ENCODE measurements at places on chromosomes 5 and 9.

DNA sequence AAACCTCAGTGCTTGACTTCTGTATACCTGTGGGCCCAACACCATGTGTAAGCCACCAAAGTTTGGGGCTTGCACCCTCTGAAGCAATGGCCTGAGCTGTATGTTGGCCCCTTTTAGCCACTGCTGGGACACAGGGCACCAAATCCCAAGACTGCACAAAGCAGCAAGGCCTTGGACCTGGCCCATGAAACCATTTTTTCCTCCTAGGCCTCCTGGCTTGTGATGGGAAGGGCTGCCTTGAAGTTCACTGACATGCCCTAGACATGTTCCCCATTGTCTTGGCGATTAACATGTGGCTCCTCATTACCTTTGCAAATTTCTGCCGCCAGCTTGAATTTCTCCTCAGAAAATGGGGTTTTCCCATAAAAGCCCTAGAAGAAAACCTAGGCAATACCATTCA is 345.5 kb downstream of the MLLT3 start:
- no peak for DNase-seq

DNA sequence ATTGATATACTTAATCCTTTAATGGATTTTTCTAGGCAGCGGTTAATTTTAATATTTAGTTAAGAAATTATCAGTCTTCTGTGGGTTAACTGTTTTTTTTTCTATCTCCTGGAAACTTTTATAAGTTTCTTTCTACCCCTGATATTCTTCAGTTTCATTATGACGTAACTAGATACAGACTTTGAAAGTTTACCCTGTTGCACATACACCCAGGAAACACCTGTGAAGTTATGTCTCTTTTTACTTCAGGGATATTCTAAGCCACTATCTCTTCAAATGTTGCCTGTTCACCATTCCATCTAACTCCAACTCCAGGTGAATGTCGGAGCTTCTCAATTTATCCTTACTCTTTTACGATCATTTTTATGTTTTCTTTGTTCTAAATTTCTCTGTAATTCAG is 329.0 kb downstream of the ICE1 start:
- DNase-seq, result no peak

DNA sequence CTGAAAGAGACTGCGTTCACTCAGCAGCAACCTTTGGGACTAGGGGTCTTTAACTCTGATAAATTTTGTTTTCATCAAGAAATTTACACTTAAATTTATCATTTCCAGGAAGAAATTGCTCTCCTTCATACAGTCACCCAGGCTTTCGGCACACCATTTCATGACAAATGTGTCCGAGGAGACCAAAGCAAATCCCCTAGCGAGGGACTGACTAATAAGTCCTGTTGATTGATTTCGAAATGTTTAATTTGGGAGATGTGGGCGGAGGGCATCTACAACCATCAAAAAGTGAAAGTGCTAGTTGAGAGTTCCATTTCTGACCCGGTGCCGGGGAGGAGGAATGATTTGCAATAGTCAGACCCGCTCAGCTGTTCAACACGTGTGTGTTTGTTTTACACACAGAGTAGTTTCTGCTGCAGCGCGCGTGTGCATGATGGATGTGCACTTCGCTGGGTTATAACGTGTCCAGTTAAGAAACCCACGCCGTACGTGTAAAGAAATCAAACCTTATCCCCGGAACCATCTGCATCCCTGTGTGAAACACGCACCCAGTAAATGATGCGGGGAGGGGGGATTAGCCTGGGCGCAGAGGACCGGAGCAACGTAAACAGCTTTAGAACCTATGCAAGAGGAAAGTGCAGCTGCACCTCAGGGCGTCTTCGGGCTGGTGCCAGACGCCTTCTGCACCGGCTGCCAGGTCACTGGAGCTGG is 845 bp upstream of the NR4A3 start:
- DNase-seq, result peak; percentile 88

DNA sequence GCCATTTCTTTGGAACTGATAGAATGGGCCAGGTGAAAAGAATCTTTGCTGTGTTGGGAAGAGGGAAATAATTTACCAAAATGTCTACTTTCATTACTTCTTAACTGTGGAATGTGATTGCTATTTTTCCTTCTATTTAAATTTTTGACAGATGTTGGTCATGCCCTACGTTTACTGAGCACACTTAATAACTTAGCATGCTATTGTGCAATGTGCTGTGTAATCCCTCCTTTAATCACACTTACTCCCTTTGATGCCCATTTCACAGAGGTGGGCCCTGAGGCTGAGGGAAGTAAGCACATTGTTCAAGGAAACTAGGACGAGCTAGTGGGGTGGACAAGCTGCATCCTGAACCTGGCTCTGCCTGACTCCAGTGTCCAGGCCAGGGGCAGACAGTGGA is 47.8 kb upstream of the INSYN2B start:
- DNase-seq, result no peak

DNA sequence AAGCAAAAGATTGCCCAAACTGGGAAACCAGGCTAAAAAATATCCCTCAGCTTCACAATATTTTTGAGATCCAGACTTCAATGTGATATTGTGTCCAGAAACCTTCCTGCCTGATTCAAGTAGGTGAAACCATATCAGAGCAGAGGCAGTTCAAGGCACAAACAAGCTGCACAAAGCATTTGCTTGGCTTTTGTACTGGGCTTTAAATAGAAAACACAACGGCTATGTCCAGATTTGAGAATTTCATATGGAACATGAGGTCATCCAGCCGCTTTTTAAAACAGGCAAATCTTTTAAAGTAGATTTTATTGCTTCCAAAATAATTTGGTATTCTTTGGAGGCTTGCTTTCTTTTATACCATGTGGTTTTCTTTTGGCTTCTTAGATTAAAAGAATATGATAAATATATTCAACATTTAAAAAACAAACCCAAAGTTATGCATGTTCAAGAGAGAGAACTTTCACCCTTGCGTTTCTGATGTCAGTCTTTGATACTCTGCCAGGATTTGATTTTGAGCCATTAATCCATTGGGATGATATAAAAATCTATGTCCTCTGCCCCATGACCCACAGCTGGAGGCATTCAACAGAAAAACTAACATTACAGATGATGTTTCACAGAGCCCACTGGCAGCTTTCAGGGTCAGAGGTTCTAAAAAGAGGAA is 29.0 kb upstream of the CCDC112 start:
- DNase-seq, result no peak

DNA sequence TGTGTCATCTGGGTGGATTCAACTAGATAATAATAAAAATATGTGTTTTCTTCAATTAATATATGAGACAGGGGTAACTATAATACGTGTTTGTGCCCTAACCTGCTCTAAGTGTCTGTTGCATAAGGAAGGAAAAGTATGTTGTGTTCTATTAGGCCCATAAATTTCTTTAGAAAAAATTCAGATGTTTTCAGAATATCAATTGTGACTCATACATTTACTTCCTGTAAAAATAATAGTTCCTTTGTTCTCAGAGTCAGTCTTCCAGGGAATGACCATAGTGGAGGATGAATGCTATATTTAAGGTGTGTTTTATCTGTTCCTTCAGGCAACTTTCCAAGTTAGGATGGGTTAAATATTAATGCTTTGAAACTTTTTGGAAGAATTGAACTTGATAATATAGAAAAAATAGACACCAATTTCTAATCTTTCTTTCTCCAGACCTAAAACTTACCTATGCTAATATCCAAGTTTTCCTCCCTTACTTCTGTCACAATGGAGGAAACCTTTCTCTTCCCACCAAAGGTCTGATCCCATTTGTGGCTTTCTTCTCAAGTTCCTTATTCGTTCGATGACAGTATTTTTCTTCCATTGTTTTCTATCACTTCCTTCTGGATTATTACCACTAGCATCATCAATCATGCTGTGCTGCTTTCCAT is 49.9 kb downstream of the ISL1 start:
- DNase-seq, result no peak

DNA sequence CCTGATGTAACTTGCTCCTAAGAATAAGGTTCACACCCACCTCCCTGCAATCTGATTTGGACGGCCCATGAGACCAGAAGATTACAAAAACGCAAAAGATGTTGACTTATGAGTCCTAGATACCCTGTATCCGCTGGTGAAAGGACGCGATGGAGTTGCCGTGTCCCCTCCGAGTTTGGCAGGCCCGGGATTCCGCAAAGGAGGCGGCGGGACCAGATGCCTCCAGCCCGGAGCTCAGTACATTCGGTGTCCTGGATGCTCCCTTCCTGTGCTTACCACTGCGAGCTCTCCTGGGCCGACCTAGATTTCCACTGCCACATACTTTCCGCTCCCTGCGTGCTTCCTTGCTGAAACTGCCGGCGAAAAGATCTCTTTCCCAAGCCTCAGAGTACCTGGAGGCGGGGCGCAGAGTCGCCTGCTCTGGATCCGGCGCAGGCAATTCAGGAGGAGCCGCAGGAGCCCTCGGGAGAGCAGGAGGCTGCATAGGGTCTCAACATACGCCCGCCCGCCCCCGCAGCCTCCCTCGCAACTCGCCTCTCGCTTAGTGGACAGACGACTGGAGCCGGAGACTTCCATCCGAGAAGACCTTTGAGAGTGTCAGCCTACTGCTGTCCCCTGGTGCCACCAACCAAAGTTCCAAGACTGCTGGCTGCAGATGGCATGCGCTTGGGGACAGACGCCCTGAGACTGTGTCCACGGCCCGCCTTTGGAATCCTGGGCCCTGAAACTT is 39.8 kb downstream of the ANXA2R start:
- no peak for DNase-seq

DNA sequence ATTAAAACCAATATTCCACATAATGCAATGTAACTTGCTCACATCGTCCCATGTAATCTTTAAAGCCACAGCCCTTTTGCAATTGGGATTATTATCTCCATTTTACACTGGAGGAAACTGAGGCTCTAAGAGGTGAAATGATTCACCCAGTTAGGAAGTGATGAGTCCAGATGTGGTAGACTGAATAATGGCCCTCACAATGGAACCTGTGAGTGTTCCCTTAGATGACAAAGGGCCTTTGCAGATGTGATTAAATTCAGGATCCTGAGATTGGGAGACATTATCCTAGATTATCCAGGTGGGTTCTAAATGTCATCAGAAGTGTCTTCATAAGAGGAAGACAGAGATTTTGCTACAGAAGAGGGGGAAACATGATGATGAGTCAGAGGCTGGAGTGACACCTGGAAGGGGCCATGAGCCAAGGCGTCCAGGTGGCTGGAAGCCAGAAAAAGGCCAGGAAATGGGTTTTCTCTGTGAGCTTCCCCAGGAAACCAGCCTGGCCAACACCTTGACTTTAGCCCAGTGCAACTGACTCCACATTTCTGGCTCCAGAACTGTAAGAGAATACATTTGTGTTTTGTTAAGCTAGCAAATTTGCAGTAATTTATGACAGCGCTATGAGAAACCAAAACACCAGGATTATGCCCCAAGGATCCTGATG is 139.1 kb downstream of the KCNIP1 start:
- DNase-seq, result no peak

Measured in NCI-H1417 (cell line).